Activated naive CD8-positive, alpha-beta T cell treated with anti-CD3 and anti-CD28 coated beads, Interleukin-2, amount 10 ng/mL, durations not matched to agents 7 days and 5 days (primary cell): ENCODE measurements at places on chromosomes 7 and 10. TPM values are rescaled to one million over a fixed set of nuclear protein-coding genes. Genes with fewer than 3 reads are reported as not detected.
A peak's percentile ranks its signal among the peaks of the same experiment; 100 is the strongest.

GRCh38 chr10:101881036-101881774 lies 37.6 kb upstream of the KCNIP2 start:
- H3K4me1 ChIP-seq = peaks cover 4% of the 10 kb centered on the region
- H3K27ac ChIP-seq = no peak overlapping the region
- H3K36me3 ChIP-seq = peaks cover 6% of the 10 kb centered on the region
- no peak for DNase-seq
- H3K4me3 ChIP-seq = no peak overlapping the region

DNA sequence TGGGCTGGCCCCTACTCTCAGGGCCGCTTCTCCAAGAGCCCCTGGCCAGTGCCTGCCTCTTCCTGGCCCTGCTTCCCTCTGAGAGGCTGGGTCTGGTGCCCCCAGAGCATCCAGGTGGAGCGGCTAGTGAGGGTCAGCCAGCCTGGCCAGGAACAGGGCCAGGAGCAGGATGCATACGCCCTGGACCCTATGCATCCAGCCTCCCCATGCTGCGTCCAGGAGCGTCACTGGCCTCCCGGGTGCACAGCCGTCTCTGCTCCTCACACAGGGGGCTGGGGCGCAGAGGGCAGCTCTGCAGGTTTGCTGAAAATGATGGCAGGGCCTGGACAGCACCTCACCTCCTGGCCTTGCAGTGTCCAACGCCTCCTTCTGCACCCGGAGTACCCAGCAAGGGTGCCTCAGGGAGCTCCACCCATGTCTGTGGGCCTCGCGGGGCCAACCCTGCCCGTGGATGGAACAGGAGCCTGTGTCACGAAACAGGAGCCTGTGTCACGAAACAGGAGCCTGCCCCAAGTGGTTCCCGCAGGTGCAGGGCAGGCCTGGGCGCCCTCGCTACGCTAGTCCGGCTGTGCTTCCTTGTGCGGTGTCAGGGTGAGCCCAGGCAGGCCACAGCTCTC lies 246.2 kb upstream of the PPP2R2D start:
- peaks cover 2% of the 10 kb centered on the region for H3K27me3 ChIP-seq
- no peaks in the 10 kb centered on the region for H3K36me3 ChIP-seq
- no peaks in the 10 kb centered on the region for H3K4me1 ChIP-seq
- no peak overlapping the region for H3K27ac ChIP-seq
- no peak overlapping the region for H3K4me3 ChIP-seq

Gene SCIN
- total RNA-seq = 0.77 TPM

GRCh38 chr7:117672453-117672852 lies 192.6 kb downstream of the CFTR start:
- H3K36me3 ChIP-seq = no peaks in the 10 kb centered on the region
- H3K27me3 ChIP-seq = no peaks in the 10 kb centered on the region
- no peaks in the 10 kb centered on the region for H3K4me1 ChIP-seq

GRCh38 chr10:48633381-48634197 lies 28.7 kb upstream of the ARHGAP22 start:
- H3K4me1 ChIP-seq = peaks cover 19% of the 10 kb centered on the region
- H3K36me3 ChIP-seq = no peaks in the 10 kb centered on the region
- H3K27me3 ChIP-seq = peaks cover 34% of the 10 kb centered on the region
- peak overlapping the region; percentile 38 for H3K4me3 ChIP-seq
- no peak overlapping the region for H3K27ac ChIP-seq
- DNase-seq = no peak

DNA sequence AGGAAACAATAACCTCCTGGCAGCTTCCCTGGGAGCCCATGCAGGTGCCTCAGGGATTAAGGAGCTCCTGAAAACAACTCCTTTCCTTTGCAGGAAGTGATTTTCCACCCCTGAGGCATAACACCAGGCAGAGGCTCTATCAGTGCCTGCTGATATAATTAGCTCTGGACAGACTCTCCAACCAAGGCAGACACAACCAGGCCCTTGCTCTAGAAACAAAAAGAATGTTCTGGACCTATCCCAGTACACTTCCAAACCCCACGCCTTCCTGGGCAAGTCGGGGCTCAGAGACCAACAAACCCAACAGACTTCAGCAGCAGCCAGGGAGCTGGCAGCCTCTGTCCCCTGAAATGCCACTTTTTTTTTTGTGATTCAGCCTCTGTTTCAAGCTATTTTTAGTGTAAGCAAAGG lies 247.1 kb downstream of the KCNMA1 start:
- H3K36me3 ChIP-seq = no peaks in the 10 kb centered on the region
- H3K4me3 ChIP-seq = no peak overlapping the region
- peaks cover 6% of the 10 kb centered on the region for H3K27me3 ChIP-seq
- H3K4me1 ChIP-seq = peaks cover 12% of the 10 kb centered on the region

DNA sequence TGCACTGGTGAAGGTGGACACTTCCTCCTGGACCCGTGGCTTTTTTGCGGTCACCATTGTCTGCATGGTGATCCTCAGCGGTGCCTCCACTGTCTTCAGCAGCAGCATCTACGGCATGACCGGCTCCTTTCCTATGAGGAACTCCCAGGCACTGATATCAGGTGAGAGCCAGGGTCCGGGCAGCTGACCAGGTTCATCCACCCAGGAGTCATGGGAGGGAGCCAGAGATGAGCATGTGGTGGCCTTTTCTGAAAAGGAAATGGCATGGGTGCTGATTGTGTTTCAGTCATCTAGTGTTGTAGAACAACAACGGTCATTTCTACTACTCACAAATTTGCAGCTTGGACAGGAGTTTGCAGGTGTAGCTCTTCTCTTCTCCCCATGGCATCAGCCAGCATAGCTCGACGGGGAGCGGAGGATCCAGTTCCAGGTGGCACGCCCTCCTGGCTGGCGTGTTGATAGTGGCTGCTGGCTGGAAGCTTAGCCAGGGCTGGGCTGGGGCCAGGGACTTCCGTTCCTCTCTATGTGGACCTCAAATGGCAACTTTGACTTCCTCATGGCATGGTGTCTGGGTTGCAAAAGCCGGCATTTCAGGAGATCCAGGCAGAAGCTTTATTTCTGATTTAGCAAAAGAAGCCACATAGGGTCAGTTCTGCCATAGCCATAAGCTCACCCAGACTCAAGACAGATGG lies 32.7 kb downstream of the SLC29A3 start:
- H3K36me3 ChIP-seq = no peaks in the 10 kb centered on the region
- no peaks in the 10 kb centered on the region for H3K27me3 ChIP-seq
- no peak overlapping the region for H3K27ac ChIP-seq

Gene INMT
- total RNA-seq = 0.37 TPM

Gene ADRA2A
- not detected for total RNA-seq

DNA sequence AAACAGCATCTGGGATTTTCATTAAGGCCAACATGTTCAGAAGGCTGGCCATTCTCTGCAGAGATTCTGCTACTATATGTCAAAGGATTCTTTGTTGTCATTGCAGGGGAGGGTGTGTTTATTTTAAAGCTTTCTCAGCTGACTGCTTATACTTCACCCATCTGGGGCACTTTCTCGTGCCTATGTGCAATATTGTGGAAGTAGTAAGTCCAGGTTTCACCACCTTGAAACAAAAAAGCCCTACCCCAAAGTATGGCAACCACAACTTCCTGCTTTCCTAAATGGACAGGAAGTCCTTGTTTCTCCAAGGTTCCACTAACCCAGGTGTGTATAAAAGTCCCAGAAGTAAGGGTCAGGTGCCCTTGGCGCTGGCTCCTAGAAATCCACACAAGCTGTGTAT lies 58.7 kb upstream of the COL1A2 start:
- no peaks in the 10 kb centered on the region for H3K4me1 ChIP-seq
- no peak for DNase-seq
- H3K27me3 ChIP-seq = no peaks in the 10 kb centered on the region
- no peaks in the 10 kb centered on the region for H3K36me3 ChIP-seq
- no peak overlapping the region for H3K27ac ChIP-seq
- H3K4me3 ChIP-seq = no peak overlapping the region

GRCh38 chr7:112049555-112050249 lies 156.5 kb downstream of the DOCK4 start:
- peaks cover 7% of the 10 kb centered on the region for H3K27me3 ChIP-seq
- no peaks in the 10 kb centered on the region for H3K4me1 ChIP-seq
- no peaks in the 10 kb centered on the region for H3K36me3 ChIP-seq
- H3K27ac ChIP-seq = no peak overlapping the region
- no peak for DNase-seq

GRCh38 chr7:1825897-1826741 lies 156.0 kb downstream of the ELFN1 start:
- no peak overlapping the region for H3K4me3 ChIP-seq
- H3K36me3 ChIP-seq = peaks cover 8% of the 10 kb centered on the region
- DNase-seq = peak; percentile 16
- peaks cover 8% of the 10 kb centered on the region for H3K27me3 ChIP-seq
